ENCODE measurements at places on chromosomes 1 and 21.

- peak; percentile 22 for DNase-seq
Measured at GRCh38 chr1:177902266-177902665, 67.6 kb downstream of the SEC16B start.

DNA sequence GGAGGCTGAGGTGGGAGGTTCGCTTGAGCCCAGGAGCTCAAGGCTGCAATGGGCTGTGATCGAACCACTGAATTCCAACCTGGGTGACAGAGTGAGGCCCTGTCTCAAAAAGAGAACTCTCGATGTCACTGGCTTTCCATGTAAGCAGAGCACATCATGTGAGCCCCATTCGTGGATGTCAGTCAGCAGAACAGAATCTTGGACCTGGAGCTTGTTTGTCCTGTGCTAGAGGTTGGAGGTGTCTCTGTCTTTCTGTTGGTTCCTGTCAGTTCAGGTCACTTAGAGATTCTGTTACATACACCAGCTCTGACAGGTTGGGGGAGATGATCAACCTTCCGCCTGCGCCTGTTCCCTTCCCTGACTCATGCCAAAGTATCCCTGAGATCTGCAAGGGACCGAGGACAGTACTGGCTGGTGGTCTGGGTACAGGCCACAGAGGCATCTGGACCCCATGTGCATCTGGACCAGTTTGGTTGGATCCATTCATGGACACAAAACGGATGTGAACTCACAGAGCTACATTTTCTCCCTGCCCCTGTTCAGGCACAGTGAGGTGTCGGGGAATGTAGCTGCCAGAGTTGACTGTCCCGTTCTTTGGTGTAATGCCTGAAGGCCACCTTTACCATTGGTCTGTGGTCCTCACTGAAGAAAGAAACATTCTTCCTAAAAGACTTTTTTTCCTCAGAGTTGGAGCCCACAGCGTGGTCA is 10.0 kb downstream of the ARF1 start:
- no peak for DNase-seq

DNA sequence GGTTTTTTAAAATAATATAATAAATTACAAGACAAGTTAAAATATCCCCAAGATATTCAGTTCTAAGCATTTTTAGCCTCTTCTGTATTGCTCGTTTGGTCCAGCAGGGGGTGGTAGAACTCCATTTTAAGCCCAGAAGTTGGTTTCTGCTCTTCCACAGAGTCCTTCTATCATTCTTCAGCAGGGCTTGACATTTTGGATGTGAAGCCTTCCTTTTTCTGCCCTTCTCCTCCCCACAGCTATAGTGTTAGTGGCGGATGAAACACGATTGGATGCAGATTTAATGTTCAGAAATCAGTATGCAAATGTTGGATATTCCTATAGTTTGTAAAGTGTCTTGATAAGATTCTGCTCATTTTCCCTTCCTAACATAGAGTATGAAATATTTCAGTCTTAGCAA is 1.4 kb downstream of the NCAM2 start:
- no peak for DNase-seq

GRCh38 chr1:60245324-60245723 is 171.8 kb upstream of the C1orf87 start:
- DNase-seq, result no peak

- DNase-seq, result no peak
Measured at GRCh38 chr1:238324211-238324864, 433.6 kb upstream of the ZP4 start.

- DNase-seq, result no peak
Measured at GRCh38 chr1:247681288-247681897, 1.9 kb upstream of the OR13G1 start.

Measured in NCI-H1436 treated with DMSO at 0.1 percent for 48 hours (cell line).